ENCODE measurements at places on chromosomes 6 and 20.

DNA sequence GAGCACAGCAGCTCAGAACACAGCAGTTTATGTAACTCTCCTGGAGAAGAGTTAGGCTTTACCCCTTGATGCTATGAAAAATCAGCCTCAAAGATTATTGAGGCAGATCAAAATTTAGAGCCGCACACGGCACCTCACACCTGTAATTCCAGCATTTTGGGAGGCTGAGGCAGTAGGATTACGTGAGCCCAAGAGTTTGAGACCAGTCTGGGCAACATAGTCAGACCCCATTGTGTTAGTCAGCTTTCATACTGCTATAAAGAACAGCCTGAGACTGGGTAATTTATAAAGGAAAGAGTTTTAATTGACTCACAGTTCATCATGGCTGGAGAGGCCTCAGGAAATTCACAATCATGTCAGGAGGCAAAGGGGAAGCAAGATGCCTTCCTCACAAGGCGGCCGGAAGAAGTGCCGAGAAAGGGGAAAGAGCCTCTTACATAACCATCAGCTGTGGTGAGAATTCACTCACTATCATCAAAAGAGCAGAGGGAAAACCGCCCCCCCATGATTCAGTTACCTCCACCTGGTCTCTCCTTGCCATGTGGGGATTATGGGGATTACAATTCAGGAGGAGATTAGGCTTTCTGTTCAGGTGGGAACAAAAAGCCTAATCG is 87.7 kb downstream of the SGK1 start:
- no peak for DNase-seq

- no peak for DNase-seq
Observed at GRCh38 chr6:49332781-49333180, 130.3 kb downstream of the MMUT start.

DNA sequence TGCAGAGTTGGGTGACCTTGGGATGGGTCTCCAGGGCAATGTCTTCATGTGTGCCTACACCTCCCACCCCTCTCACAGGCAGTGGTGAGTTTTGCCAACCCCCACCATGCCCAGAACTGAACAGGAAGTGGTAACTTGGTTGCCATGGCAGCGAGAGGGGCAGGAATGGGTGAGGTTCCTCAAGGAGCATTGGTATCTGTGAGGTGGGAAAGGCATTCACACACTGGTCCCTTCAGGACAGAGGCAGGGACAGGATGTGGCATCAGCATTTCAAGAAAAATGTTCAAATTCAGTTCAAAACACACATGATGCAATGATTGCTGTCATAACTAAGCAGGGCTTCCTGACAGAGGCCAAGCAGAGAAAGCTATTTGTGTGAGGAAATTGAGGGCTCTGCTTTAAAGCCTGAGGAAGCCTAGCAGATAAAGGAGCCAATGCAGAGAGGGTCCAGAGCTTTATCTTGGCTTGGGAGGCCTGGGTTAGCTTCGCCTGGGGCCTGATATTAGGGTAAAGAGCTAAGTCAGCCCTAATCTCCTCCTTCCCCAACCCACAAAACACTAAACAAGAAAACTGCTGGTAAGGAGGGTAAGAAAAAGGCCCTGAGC is 551 bp downstream of the TREML2 start:
- DNase-seq, result no peak

DNA sequence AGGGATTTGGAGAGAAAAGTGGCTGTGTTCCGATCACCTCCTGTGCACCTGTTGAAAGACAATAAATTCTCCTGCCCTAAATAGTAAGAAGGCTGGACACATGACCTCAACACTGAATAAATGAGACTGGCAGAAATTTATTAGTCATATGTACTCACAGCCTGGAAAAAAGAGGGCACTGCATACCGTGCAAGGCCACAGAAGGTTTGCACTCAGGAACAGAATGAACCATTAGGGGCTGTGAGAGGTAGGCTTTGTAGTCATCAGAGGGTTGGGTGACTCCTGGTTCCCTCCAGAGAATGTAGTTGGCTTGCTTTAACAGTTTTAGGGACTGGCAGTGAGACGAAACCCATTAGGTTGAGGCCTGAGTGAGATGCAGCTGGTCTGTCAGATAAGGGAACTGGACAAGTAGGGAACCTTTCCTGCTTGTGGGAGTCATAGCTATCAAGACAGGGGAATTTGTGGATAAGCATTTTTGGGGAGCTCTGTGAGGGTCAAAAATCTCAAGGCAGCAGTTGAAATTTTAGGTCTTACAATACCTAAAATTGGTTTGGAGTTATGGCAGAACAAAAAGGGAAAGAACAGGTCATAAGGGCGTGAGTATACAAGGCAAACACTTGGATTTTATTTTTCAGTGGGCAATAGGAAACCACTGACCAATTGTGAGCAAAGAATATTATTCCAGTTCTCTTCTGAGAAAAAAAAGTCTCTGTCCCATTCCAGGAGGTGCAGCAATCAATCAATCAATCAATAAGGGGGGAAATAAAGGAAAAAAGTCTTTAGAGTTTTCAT is 67.9 kb upstream of the BTN3A2 start:
- DNase-seq, result no peak

GRCh38 chr6:28944412-28944865 is 20.7 kb upstream of the TRIM27 start:
- peak; percentile 67 for DNase-seq

- DNase-seq, result no peak
Observed at GRCh38 chr6:9168669-9169068, 733.3 kb upstream of the SLC35B3 start.

DNA sequence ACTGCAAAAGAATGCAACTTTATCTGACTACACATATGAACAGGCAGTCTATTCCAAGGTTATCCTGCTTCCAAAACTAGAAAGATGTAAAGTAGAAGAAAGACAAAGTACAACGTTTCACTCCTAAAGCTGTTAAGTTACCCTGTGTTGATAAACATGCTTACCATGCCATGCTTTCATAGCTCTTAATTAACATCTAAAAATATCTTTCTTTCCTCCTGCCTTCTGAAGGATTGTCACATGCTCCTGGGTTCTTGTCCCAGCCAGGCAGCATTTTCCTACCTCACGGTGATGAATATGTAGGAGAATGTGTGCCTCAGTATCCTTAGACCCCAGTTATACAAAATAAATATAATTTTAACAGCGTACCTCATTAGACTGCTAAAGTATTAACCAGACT is 344.6 kb downstream of the SYNE1 start:
- no peak for DNase-seq

GRCh38 chr20:46362921-46363867 is 43.2 kb downstream of the ELMO2 start:
- DNase-seq, result no peak

DNA sequence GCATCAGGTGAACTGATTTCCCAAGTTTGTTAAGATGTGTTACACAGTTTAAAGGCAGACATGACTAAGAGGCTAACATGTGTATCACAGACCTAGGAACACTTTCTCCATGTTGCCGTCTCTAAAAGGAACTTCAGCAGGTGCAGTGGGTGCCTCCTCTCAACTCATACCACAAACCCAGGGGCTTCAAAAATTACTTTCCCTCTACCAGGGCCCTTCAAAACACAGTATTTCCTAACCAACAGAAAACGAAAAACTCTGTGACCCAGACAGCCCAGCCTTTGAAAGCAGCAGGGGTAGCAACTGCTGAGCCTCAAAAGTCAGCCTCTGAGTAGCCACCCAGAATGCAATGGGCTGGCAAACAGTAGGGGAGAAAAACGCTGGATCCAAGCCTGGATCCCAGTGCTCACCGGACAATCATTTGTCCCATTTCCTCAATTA is 28.5 kb downstream of the B4GALT5 start:
- DNase-seq, result no peak

DNA sequence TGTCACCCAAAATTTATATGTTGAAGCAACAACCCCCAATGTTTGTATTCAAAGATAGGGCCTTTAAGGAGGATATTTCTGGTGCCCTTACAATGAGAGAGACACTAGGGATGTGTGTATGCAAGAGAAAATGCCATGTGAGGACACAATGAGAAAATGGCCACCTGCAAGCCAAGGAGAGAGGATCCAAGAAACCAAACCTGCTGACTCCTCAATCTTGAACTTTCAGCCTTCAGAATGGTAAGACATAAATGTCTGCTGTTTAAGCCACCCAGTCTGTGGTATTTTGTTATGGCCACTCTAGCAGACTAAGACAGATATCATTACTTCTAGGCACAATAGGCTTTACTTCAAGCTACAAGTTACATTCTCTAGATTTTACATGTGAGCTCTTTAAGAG is 1145.1 kb upstream of the MAP3K7 start:
- no peak for DNase-seq

DNA sequence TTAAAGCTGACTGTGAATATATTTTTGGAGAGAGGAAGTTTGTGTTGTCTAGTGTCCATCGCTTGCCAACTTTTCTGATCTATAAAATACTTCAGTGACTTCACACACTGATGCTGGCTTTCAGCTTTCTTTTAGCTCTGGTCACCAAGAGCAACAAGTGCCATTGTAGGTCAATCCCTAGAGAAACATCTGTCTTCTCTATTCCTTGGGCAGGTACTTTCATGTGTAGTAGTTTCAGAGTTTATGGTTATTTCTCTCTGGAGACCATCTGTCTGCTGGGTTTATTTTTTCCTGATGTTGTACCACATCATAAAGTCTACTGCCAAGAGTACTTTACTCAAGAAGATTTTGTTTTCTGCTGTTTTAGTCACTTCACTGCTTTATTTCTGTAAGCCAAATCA is 249.9 kb downstream of the KHDC1L start:
- no peak for DNase-seq

GRCh38 chr20:41837669-41838224 is 219.6 kb upstream of the CHD6 start:
- no peak for DNase-seq

- no peak for DNase-seq
Observed at GRCh38 chr6:56040889-56041301, 165.5 kb upstream of the BMP5 start.

DNA sequence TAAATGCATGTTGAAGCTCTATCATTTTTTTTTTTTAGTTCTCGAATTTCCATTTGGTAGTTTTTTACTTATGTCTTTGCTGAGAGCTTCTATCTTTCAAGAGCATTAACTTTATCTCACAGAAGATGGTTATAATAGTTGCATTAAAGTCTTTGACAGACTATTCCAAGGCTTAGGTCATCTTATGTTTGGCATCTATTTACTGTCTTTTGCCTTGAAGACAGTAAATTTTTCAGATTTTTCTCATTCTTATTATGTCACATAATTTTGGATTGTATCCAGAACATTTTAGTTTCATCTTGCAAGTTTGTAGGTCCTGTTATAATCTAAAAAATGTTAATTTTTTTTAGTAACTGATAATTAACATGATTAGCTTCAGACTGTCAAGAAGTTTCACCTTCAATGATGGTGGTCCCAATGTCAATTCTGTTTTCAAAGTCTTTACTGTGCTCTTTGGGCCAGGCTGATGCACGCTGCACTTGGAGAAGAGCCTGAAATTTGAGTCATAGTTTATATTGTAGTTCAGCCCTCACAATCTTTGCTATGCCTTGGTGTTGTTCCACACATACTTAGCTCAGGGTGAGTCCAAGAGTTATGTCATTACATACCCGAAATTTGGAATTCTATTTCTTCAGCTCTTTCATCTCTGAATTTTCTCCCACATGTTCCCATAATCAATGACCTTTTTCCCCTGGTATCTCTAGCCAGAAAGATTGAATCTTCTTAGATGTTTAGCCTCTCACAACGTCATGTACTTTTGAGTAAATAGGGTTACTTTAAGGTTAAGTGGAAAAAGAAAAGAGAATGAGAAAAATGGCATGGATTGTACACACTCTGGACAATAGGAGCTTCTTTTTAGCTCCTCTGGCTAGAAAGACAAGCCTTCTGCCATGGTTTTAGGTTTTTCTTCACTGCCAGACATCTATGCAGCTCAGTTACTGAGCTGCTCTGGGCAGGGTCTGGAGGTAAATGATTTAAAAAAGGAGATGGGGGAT is 110.3 kb upstream of the BTBD3 start:
- DNase-seq, result no peak

GRCh38 chr6:19669206-19669605 is 168.0 kb upstream of the ID4 start:
- DNase-seq, result no peak

- DNase-seq, result peak; percentile 53
Observed at GRCh38 chr6:147390909-147391536, 117.5 kb upstream of the SAMD5 start.

GRCh38 chr20:12113468-12114371 is 196.0 kb downstream of the BTBD3 start:
- no peak for DNase-seq

DNA sequence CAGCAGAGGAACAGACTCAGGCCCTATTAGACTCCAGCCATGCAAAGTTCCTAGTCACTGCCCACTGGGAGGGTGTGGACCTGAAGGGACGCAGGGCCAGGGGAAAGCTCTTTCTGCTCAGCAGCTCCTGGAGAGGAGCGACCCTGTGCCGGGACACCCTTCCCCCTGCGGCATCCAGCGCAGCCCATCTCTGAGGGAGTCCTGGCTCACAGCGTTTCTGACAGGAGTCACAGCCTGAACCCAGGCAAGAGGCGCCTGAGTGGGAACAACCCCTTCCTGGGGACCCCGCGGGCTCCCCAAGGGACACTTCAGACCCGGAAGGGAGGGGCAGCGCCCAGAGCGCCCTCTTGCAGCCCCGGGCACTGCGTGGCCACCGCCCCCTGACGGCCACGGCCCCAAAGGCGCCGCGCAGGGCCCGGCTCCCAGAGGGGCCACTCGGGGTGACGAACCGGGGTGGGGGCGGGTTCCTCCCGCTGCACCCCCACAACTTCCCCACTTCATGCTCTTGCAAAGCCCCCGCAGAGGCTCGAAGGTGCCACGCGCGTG is 862 bp downstream of the UCKL1 start:
- DNase-seq, result peak; percentile 13

GRCh38 chr6:11486051-11486450 is 51.5 kb upstream of the TMEM170B start:
- DNase-seq, result no peak

- DNase-seq, result no peak
Observed at GRCh38 chr6:124775121-124775520, 187.1 kb upstream of the RNF217 start.

- DNase-seq, result no peak
Observed at GRCh38 chr20:23009636-23010035, 25.5 kb upstream of the SSTR4 start.

- DNase-seq, result no peak
Observed at GRCh38 chr6:158923805-158924498, 76.0 kb downstream of the RSPH3 start.

Data from NCI-H526 treated with DMSO at 0.1 percent for 48 hours (cell line).